ENCODE measurements at places on chromosomes 5 and 9. TPM values are rescaled to one million over a fixed set of nuclear protein-coding genes. Genes with fewer than 3 reads are reported as not detected.

Gene SPOCK1
- total RNA-seq = 727 TPM

Gene SLC6A19
- total RNA-seq = not detected

Gene IL5
- total RNA-seq = not detected

Gene OR13C5
- not detected for total RNA-seq

Gene SCGB3A2
- total RNA-seq = not detected
